ENCODE measurements at places on chromosomes 7 and 10.
A peak's percentile ranks its signal among the peaks of the same experiment; 100 is the strongest.

- no peak for DNase-seq
Observed at GRCh38 chr10:74011770-74012169, 13.9 kb downstream of the VCL start.

GRCh38 chr7:140562926-140563481, 77.6 kb downstream of the DENND2A start:
- no peak for DNase-seq

DNA sequence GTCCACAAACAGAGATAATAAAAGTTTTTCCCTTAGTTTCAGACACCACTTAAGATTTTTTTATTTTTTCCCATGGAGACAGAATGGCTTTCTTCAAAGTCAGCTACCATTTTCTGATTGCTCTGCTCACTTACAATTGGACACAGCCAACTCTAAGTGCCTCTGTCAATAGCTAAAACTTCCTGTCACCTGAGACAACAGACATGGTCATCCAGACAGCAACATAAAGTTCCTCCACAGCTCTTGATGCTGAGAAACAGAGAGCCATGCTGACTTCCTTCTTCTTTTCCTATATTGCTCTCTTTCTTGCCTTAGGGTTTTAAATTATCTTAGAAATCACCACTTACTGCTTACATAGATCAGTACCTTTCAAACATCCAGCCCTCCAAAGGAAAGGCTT, 12.0 kb downstream of the ZNF800 start:
- DNase-seq = no peak

GRCh38 chr7:27139334-27140125, 4.0 kb downstream of the HOXA5 start:
- no peak for DNase-seq

DNA sequence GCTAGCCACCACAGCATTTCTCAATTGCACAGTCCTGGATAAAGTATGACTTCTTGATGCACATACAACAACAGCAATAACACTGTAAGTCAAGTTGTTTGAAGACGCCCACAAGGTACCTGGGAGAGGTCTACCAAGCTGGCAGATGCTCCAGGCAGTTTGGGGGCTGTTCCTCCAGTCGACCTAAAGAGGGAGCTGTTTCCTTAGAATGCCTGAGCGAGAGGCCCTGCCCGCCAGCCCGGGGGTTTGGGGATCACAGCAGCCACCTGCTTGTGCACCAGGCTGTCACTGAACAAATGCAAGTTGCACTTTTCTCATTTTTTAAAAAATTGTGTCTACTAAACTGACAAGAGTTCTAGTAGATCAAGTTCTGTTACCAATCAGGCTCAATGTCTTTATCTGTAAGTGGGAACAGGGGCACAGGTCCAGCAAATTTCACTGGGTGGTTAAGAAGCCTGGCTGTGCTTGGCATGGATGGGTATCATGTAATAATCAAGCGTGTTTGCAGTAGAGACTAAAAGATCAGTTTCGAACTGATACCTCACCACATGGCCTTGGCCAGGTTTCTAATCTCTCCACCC, 193.8 kb upstream of the ADO start:
- DNase-seq = peak; percentile 59

DNA sequence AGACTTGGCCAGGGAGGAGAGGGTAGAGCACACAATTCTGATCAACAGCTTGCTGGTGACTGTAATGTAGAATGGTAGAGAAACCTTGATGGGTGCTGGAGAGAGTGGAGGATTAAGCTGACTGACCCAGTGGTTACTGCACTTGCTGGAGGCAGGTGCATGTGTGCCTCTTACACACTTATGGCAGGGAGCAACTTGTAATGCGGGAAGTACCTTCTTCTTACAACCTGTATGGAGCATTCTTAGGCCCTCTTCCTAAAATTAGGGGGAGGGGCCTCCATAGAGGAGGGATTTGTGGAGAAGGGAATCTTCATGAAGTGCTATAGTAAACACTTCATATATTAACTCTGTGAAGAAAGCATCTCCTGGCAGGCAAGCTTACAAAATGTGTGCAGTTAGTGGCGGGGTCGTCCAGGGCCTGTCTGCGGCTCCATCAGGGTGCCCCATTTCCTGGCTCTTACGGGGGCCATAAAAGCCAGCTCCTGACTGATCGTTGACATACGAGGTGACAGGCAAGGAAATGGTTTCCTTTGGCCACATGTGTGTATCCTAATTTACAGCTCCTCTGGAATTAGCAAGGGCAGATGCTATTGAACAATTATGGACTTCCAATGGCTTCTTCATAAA, 113.5 kb downstream of the RTKN2 start:
- no peak for DNase-seq

DNA sequence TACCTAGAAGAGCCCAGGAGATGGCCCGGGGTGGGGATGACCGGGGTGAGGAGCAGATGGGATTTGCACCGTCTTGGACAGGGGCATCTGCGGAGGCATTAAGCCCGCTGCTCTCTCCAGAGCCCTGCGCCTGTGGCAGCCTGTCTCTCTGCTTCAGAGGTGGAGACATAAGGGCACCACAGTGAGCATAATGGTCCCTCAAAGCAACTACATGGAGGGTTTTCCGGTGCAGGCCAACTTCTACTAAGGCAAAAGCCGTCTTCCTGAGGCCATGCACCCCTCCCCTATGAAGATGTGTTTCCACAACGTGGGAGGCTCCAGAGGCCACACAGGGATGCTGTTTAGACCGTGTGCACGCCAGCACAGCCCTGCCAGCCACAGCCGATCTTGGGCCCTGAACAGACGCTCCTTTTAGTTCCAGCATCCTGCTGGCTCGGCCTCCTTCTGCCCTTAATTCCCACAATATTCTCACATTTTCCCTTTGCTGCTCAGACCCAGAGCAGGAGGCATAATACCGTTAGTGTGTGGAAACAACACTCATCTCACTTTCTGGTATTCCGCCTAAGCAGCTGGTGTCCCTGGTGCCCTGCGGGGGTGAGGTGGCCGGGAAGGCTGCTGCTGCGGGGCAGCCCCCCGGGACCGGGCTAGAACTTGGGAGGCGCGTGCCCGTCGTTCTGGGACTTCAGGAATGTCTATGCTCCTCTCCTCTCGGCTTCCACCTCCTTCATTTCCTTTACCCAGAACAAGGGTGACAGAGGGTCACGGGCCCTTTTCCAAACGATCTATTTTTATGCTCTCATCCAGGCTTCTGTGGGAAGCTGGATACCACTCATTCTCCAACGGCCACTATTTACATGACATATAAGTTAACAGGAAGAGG, 266.9 kb downstream of the TNS3 start:
- no peak for DNase-seq

DNA sequence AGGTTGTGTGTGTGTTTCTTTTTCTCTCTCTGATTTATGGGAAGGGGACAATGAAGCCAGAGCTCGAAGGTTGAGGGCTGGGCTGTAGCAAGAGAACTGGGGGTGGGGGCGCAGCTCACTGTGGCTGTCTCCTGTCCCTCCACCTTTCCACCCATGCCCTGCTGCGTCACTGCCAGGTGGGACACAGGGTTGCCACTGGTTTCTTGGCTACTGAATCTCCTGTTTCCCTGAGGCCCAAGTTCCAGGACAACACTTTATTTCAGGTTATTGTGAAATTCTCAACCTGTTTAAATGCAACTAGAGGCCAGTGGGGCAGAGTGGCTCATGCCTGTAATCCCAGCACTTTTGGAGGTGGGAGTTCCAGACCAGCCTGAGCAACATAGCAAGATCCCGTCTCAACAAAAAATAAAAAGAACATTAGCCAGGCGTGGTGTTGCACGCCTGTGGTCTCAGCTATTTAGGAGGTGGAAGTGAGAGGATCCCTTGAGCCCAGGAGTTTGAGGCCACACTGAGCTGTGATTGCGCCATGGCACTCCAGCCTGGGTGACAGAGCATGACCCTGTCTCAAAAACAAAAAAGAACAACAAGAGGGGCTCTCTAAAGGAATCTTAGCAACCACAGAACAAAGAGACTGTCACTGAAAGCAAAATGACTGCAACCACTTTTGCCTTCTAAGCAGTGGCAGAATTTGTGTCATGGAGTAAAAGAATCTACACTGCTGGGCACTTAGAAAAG, 22.6 kb downstream of the TBATA start:
- no peak for DNase-seq

- no peak for DNase-seq
Observed at GRCh38 chr7:139867847-139868246, 38.8 kb downstream of the TBXAS1 start.

- no peak for DNase-seq
Observed at GRCh38 chr10:76649723-76650127, 987.9 kb downstream of the KCNMA1 start.

DNA sequence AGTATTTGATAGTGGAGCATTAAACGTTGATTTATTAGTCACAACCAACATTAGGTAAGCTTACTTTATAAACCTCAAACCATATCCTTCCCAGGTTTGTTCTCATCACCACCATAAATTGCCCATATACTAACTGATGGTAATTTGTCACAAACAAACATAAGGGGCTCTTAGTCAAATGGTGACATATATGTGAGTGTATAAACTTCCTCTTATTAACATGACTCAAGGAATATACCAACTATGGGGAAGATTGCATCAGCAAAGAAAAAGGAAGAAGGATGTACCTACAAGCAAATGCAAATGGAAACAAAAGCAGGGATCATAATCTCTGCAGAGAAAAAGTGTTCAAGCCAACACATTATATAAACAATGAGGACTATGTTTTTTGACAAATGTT, 418.2 kb upstream of the AKR1E2 start:
- DNase-seq = no peak

DNA sequence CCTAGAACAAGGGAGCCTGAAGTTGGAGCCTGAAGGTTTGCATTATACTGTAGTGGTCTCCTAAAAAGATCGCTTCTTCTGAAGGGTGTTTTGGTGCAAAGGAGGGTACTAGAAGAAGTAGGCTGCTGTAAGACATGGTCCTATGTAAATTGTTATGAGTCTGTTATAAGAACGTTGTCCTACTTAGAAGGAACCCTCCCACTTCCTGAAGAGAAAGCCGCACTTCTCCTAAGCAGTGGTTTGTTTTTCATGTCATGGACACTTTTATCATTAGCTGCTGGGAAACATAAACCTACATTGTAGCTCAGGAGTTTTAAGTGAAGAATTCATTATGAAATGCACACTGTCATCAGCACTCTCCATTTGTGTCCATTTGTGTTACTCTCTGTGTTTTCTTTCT, 129.1 kb upstream of the ITGB1 start:
- no peak for DNase-seq

GRCh38 chr10:66586073-66586472, 339.8 kb upstream of the LRRTM3 start:
- DNase-seq = no peak

DNA sequence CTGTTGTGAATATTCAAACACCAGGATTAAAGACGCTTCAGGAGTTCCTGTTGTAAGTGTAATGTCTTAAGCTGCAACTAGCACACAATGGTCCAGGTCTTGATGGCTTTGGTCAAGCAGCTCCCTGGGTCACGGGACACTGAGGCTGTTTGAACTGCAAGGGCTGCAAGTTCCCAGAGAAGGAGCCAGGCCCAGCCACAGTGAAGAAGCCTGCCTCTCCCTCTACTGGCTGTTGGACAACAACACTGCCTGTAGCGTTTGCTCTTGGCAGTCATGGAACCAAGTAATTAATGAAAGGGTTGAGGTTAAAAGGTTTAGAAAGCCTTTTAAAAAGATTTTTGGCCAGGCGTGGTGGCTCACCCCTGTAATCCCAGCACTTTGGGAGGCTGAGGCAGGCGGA, 31.9 kb upstream of the GUSB start:
- DNase-seq = no peak

- peak; percentile 51 for DNase-seq
Observed at GRCh38 chr7:55569797-55570196, 2.5 kb downstream of the VOPP1 start.

GRCh38 chr10:105041956-105042355, 400.9 kb downstream of the SORCS3 start:
- no peak for DNase-seq

DNA sequence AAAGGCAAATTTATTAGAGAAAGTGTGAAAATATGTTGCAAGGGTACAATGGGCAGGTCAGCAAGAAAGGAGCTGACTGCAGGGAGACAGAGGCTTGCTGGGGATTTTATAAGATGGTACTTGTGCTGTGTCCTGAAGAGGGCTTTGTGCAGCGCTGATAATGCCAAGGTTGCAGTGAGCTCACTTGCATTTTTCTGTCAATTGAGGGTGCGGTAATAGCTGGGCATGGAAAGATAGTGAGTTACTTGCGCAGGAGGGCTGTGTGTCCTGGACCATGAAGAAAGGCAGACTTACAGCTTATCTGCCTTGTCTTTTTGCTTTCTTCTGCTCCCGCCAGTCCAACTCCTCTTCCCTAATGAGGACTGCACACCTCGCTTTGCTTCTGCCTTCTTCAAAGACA, 12.5 kb downstream of the CDC123 start:
- no peak for DNase-seq

DNA sequence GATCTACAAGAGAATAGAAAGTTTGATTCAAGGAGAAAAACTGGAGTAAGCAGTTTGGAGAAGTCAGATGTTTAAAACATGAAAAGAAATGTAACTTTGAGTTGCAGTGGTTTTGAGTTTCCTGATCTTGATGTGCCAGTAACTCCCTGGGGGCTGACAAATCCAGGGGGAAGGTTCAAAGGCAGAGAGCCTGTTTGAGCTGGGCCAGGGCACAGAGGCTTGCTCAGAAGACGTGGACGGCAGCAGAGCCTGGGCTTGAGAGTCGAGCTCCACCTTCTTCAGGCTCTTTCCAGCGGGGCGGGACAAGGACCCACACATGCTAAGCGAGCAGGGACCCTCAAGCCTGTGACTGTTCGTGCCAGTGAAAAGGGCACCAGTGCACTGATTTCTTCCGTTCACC, 176.2 kb downstream of the MGMT start:
- DNase-seq = no peak

GRCh38 chr7:70529914-70530585, 601.9 kb upstream of the GALNT17 start:
- DNase-seq = no peak

GRCh38 chr10:125770844-125771243, 4.8 kb downstream of the MMP21 start:
- no peak for DNase-seq

- no peak for DNase-seq
Observed at GRCh38 chr10:48733329-48733728, 48.7 kb downstream of the WDFY4 start.

GRCh38 chr10:69451784-69452251, 553 bp downstream of the TSPAN15 start:
- DNase-seq = no peak
